CD4-positive, alpha-beta T cell treated with Interleukin-21 for 1 hour (primary cell): ENCODE measurements at places on chromosomes 4 and X.

- DNase-seq = no peak
Measured at GRCh38 chr4:158410272-158410671, 111.4 kb upstream of the RXFP1 start.

GRCh38 chrX:114580336-114580735 is 3.5 kb upstream of the HTR2C start:
- DNase-seq = no peak

GRCh38 chr4:41285202-41285863 is 28.6 kb downstream of the UCHL1 start:
- DNase-seq = no peak

DNA sequence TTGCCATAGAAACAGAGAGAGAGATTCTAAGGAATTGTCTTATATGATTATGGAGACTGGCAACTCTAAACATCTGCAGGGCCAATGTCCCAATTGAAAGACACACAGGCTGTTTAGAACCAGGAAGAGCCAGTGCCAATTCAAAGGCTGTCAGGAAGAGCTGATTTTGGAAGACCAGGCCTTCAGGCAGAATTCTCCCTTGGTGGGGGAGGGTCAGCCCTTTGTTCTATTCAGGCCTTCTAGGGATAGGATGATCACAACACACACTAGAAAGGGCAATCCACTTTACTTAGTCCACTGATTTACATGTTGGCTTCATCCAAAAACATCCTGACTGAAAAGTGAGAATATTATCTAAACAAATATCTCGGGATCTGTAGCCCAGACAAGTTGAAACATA is 15.2 kb downstream of the C4orf46 start:
- DNase-seq = no peak

GRCh38 chrX:149129767-149130166 is 375.3 kb downstream of the IDS start:
- no peak for DNase-seq

- DNase-seq = no peak
Measured at GRCh38 chrX:37904833-37905232, 57.5 kb upstream of the DYNLT3 start.
